Fibroblast of skin of abdomen (primary cell): ENCODE measurements at places on chromosomes 6 and 20.
A peak's percentile ranks its signal among the peaks of the same experiment; 100 is the strongest.

GRCh38 chr6:166775180-166775922, 148.3 kb upstream of the RPS6KA2 start:
- peak; percentile 65 for DNase-seq

DNA sequence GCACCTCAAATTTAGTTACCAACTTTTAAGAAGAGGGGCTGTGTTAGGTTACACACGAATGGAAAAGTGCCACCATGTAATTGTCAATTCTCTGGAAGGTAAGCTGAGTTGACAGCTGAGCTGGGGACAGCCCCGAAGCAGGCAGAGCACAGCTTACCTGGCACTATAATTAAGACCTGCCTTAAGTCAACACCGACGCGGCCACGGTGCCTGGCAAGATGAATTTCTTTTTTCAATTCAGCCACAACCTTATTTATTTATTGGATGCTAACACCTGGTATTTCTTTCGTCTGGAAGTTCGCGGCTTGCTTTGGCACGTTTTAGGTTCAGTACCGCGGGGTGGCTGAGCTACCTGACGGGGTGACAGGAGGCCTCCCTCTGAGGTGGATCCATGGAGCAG, 40.6 kb upstream of the NFATC2 start:
- no peak for DNase-seq

DNA sequence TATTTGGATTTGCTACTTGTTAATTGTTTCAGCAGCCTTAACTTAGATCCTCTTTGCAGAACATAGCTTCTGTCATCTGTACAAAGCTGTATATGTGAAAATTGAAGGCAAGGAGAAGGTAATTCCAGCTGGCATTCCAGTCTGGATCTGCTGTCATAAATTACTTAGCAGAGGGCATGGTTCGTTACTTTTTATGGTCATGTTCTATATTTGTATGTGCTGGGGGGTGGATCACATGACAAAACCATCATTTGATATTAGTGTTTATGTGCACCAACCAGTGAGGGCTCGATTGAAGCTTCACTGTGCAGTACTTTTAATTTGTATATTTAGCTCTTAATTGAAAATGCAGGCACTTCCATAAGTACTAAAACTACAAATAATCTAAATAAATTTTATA, 80.2 kb downstream of the CAP2 start:
- peak; percentile 56 for DNase-seq

GRCh38 chr6:35051396-35051795, 89.7 kb downstream of the TCP11 start:
- no peak for DNase-seq

- DNase-seq: peak; percentile 88
These were observed 92.5 kb upstream of the NXT1 start for GRCh38 chr20:23257848-23258746.

DNA sequence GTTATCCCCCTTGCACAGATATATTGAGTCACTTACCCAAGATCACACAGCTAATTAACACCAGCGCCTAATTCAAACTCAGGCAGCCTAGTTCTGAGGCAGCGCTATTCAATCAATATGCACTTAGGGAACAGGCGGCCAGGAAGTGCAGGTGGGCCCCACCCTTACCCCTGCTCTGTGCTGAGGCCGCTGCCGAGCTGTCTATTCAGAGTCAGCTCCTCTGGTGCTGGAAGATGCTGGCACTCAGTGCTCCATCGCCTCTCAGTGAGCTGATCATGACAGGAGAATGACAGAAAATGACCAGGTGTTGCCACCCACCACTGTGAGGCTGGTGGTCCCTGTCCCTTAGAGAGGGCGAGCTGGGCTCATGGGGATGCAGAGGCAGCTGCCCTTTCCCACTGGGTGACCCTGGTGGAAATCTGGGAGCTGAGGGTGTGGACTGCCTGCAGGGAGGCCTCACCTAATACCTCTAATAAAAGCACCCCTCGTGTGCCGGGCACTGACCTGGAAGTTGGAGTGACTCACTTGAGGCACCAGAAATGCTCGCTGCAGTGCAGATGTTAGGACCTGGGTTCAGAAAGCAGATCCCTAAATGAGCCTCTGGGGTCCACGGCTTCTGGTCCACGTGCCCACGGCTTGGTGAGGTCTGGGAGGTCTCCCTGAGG, 42.5 kb upstream of the CD93 start:
- no peak for DNase-seq

DNA sequence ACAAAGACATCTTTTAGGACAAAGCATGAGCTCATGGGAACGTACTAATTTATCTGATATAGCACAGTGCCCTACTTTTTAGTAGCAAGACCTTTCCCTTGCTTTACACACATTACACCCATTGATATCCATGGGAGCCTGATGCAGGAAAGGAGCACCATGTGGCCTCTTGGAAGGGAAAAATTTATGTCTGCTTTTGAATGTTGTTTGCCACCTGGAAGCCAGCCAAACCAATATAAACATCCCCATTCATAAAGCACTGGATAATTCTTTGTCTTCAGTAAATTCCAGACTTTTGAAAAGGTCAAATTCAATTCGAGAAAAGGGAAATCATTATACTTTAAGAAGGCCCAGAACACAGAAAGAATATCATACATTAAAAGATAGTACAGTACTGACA, 152.3 kb upstream of the BEND6 start:
- DNase-seq: peak; percentile 74

- no peak for DNase-seq
These were observed 48.5 kb upstream of the ID4 start for GRCh38 chr6:19788686-19789085.

DNA sequence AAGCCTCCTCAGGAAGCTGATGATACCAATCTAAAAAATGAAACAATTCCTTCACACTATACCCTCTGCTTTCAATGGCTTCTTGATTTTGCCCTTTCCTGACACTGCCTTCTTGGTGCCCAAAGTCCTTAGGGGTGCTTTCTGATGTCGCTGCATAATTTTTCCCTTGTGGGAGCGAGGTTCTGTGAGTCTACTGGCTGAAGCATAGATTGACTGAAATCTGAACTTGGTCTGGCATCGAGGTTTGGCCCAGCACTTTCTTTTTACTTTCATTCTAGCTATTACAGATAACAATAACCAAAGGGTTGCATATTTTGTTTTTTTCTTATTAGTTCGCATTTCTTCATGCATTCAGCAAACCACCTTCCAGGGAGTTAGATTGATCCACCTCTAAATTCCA, 65.8 kb downstream of the E2F3 start:
- no peak for DNase-seq

DNA sequence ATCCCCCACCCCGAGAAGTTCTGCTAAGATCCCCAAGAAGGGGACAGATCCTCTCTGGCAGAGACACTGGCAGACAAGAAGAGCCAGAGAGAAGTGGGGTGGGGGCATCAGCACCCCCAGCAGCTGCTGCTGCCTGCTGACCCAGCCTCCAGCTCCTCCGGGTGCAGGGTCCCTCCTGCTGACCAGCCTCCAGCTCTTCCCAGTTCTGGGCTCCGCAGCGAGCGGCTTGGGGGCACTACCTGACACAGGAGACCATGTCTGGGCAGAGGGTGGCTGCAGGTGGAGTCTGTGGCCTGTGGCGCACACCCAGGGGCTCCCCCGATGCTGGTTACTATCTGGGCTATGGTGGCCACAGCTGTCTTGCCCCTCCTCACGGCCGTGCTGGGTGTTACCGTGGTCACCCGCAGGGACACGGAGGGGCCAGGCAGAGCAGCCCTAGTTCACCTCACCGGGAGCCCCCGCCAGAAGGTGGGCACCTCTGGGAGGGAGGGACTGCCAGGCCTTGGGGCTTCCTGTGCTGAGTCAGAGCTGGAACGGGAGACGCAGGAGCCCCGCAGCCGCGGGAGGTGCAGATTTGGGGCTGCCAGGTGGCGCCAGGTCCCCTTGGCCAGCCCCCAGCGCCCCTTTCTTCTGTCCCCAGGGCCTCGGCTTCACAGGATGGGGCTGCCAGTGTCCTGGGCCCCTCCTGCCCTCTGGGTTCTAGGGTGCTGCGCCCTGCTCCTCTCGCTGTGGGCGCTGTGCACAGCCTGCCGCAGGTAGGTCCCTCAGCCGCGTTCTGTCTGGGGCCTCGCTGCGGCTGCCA, 630 bp downstream of the LIME1 start:
- DNase-seq: no peak

DNA sequence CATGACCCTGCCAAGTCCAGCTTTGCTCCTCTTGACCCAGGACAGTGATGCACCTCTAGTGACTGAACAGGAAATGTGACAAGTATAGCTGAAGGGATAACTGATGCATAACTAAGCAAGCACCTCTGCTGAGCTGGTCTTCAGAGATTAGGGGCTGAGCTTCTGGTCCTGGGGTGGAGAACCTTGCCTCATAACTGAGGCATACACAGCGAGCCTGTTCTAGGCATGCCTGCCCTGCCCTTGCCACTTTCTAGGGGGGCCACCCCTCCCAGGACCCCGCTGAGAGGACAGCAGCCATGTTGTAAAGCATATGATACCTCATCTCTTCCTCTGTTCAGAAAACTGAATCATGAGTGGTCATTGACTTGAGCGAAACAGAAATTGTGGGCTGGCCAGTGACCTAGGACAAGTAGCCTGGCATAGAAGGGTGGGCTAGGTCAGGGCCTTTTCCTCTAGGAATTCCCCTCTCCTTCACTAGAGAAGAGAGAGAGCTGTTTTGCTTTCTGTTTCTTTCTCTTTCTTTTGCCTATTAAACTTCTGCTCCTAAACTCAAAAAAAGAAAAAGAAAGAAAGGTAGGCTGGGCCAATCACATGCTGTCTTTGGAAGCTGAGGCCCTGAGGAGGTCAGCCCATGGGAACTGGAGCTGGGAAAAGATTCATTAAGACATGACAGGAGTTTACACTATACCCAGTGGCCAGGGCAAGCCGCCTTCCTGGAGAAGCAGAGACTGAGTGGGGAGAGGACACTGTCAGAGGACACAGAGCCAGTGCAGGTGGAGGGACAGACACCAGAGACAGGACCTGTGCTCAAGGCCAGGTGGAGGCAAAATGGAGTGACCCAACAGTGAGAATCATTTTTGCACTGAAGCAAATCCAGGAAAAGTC, 23.1 kb downstream of the ALDH5A1 start:
- no peak for DNase-seq

DNA sequence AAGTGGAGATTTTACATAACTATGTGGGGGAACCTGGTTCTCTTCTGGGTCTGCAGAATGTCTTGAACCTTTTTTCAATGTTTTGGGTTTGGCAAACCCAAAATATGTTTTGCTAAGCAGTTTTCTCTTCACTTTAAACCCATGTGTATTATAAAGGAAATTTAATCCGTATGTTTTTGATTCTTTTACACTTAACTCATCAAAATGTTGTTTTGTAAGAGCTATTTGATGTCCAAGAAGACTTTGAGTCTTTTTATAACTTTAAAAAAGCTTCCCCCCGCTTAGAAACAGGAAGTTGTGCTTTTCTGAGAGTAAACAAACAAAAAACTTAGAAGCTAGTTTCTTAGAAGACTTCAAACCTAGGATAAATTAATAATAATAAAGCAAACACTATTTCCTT, 81.9 kb upstream of the CEP162 start:
- no peak for DNase-seq

DNA sequence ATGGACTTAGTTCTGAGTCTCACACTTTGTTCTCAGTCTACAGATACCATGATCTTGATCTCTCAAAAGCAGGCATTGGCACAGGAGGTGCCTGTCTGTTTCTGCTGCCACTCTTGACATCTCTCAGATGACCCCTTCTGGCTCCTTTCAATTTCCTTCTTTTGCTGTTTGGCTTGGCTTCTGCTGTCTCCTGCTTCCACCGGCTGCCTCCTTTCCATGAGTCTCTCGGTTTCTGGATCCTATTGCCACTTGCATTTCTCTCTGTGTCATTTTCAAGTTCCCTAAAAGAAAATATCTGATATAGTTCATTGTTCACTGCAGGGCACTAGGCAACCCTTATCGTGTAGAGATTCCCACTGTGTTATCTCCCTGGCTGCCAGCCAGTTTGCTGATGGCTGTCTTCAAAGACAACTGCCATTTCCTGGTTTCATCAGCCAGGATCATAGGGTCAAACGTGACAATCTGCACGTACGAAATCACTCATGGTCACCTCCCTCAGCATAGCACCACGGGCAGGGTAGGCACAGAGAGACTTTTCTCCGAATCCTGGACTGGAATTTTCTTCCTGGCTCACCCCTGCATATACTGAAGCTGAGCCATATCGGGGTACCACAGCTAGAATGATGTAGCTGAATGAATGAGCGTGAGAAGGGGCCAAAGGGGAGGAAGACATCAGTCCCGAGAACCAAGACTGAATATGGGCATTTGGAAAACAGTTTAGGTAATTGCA, 144.6 kb upstream of the TMEM170B start:
- DNase-seq: no peak

GRCh38 chr20:41078329-41078728, 49.7 kb downstream of the TOP1 start:
- peak; percentile 63 for DNase-seq

DNA sequence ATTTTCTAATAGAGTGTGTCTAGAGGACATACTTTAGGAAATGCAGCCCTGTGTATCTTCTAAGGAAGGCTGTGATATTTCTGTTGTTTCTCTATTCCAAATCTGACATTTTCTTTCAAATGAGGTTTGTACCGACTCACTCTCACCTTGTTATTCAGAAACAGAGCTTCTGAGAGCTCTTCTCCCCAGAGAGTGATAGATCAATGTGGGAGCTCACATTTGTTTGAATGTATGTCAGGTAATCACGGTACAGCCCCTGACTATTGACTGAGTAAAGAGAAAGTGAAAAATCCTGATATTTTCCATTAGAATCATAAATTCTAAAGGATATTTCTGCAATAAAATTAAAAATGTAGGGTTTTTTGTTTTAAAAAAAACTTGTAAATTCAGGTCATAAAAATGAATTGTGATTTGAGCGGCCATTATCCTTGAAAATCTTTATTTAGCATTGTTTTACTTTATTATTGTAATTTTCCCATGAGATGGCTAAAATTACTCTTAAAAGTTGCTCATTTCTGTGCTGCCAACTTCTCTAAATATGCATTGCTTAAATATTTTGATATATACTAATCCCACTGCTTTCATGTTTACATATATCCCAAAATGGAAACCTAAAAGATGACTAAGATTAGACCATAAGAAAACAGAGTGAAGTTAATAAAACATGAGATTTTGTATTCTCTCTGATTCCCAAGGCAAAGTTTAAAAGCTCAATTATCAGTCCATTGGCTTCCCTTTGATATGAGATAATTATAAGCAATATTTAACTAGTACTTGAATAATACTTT, 1226.8 kb upstream of the CITED2 start:
- no peak for DNase-seq

DNA sequence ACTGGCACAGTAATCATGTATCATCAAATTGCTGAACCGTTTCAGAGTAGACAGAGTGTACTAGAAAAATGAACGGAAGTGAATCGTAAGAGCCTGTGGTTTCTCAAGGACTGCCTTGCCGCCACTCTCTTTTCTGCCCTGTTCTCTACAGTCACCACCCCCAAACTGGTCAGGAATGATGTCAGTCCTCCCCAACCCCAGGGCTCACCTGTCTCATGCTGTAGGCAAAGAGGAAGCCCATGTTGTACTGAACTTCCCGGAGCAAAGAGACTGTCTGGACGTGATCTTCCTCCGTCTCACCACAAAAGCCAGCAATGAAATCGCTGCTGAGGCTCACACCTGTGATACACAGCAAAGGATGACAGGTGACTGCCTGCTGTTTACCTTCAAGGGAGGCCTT, 31.0 kb downstream of the CDK5RAP1 start:
- DNase-seq: no peak

DNA sequence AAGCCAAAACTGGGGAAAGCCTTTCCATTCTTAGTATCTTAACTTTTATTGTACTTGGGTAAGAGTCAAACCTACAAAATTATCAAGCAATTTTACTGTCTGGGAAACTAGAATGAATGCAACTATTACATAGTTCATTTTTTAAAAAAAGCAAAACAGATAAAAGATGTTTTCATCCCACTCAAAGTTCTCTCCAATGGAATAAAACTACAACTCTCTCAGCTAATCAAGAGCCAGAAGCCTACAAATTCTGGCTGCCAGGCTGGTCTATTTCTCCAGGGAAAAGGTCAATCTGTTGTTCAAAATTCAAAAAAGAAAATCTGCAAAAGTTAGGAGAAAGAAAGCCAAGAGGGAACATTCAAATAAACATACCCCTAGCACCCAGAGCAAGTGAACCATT, 56.2 kb downstream of the COL12A1 start:
- DNase-seq: no peak
